ENCODE measurements at places on chromosomes 4 and X. TPM values are rescaled to one million over a fixed set of nuclear protein-coding genes. Genes with fewer than 3 reads are reported as not detected.

- no peak for DNase-seq
Measured at GRCh38 chrX:99142745-99143144, 1267.3 kb downstream of the PCDH19 start.

GRCh38 chr4:140469791-140470733 lies 28.0 kb downstream of the MGAT4D start:
- no peak for DNase-seq

GRCh38 chr4:92333016-92333415 lies 29.2 kb downstream of the GRID2 start:
- DNase-seq, result no peak

DNA sequence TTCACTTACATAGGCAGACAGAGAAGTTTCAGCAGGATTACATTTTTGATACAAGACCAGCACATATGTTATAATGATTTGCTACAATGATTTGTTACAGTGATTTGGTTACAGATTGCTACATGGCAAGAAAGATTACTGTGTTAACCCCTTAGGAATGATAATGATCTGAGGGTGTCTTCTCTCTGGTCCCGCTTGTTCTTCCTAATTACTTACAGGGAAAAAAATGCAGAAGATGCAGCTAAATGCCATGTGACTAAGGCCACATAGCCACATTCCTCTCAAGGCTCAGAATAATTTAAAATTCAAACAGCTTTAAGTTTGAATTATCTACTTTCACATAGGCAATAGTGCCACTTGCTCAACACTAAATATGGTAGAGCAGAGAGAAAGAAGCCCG lies 9.7 kb upstream of the LAP3 start:
- DNase-seq, result no peak

DNA sequence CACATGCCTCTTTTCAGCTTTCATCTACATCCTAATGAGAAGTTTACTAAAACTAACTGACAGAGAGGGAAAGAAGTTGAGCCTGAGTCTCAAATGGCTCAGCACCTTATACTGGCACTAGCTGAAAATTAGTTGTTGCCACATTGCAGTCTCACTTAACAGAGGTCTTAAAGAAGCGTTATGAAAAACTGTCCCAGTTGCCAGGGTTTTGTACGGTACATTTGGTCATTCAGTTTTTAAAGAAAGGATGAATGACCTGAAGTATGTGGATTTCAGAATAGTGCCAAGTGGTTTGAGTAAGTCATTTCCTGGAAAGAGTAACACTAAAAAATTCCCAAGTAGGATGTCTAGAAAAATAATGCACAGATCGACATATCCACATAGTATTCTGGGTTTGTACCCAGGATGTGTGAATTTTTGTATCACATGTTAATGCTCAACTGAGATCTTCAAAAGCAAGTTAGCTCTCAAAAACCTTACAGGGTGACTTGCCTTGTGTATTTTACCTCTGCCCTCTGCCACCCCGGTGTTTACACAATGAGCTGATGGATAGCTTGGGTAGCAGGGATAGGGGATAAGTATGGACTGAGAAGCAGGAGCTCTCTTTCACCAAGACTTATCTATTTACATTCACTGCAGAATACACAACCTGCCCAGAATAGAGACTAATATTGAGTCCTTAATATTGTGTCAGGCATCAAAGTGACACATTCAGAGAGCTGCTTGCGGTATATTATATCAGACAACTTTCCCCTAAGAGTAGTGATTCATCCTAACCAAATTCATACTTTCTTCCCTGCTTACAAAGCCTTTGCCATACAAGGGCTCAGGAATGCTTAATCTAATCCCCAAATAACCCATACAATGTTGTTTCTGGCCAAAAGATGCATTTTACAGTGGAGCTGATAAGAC lies 1075.7 kb upstream of the PABPC4L start:
- peak; percentile 44 for DNase-seq

The ZNF157 gene
- not detected for total RNA-seq

- no peak for DNase-seq
Measured at GRCh38 chr4:8724436-8725070, 132.0 kb downstream of the CPZ start.

GRCh38 chr4:148704291-148704690 lies 262.1 kb upstream of the NR3C2 start:
- DNase-seq, result no peak

- DNase-seq, result no peak
Measured at GRCh38 chrX:118506805-118507480, 11.3 kb downstream of the DOCK11 start.

DNA sequence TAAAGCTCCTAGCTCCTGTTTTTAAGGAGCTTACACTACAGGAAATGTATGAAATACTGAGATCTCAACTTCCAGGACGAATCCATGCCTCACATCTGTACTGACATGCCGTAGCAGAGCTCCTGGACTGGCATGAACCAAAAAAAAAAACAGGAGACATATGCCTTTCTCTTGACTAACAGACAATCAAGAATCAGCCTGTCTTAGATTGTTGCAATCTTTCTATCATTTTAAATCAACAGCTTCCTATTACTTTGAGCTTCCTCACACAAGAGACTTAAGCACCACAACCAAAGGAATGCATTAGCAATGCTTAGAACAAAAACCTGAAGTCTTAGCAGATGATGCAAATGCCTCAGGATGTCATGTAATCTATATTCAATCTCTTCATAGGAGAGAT lies 34.7 kb upstream of the AREG start:
- peak; percentile 30 for DNase-seq

GRCh38 chr4:105572296-105572695 lies 19.9 kb downstream of the ARHGEF38 start:
- no peak for DNase-seq

The FHIP1A gene
- total RNA-seq, result 0.99 TPM

The HTN1 gene
- total RNA-seq, result not detected

- DNase-seq, result no peak
Measured at GRCh38 chrX:111411557-111411956, 435 bp downstream of the DCX start.

The GNRHR gene
- total RNA-seq, result not detected

The LNX1 gene
- 1.6 TPM for total RNA-seq

All from fibroblast of the aortic adventitia (primary cell).